ENCODE measurements at places on chromosomes 11 and 22.

DNA sequence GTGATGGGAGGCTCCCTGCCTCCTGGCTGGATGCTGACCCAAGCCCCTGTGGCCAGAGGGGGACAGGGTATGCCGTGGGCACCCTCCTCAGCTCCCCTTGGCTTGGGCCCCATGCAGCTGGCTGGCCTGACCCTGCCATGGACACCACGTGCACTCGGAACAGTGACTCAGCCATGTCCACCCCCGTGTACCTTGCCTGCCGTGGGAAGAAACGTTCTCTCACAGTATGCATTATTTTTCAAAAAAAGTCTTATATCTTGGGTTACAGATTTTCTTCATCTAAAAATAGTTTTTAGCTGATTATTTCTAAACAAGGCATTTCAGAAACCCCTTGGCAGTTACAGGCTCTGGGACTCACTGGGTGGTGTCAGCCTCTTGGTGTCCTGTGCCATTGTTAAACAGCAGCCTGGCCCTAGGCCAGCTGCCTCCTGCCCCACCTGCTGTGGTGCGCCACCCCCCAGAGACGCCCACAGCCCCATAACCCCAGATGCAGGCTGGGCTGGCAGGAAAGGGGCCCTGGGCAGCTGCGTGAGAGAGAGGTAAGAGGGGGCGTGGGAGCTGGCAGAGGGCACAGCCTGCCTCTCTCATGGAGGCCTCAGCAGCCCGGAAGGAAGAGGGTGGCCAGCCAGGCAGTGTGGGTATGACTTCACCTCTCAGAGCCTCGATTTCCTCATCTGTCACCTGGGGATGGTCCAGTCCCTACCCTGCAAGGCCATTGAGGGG lies 99.8 kb downstream of the MORC2 start:
- DNase-seq, result no peak

- DNase-seq, result no peak
Observed at GRCh38 chr11:13010749-13011465, 1.8 kb downstream of the RASSF10 start.

DNA sequence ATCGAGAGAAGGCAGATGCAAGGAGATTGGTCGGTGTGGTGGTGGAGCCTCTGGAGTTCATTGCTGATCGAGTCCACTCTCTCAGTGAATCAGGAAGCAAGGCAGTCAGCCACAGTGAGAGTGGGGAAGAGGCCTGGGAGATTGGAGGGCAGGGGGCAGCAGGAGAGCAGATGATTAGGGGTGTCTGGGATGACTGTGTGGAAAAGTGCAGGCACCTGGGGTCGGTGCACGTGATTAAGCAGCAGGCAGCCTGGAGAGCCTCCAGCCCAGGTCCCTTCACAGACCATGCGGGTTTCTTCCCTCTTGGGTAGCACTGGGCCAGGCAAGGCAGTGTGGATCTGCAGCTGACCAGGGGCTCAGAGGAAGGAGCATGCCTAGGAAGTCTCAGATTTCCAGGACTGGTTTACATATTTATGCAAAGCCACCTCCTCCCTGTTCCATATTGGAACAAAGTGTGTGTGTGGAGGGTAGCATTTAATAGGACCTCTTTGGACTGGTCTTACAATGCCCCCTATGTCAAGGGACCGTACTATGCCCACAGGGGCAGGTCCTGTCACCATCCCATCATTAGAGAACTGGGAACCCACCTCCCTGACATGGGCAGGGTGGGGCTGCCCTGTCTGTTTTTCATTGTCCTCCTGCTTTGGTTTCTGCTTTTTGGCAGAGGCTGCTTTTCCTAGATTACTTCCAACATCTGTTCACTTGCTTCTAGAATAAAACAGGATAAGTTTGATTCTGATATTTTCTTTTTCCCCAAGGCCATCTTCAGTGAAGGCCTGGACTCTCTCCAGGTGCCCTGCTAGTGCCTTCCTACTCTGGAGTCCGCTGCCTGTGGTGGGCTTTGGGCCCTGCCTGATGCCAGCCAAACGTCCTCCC lies 14.0 kb upstream of the GDPD5 start:
- peak; percentile 47 for DNase-seq

DNA sequence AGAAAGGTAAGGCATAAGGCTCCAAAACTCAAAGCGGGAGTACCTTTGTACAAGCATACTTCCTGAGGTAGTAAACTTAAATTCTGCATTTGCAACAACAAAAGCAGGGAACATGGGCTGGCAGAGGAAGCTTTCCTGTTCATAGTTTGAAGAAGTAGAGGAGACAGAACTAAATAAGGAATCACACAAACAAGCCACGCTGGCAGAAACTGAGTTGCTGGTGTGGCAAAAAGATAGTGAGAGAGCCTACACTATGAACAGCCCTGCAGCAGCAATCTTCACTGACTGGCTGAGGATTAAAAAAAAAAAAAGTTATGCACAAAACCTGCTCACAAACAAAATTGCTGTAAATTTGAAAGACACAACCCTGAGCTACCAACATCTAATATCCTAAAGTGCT lies 46.5 kb downstream of the FCHSD2 start:
- no peak for DNase-seq

GRCh38 chr11:75032550-75032935 lies 43.8 kb downstream of the NEU3 start:
- no peak for DNase-seq

DNA sequence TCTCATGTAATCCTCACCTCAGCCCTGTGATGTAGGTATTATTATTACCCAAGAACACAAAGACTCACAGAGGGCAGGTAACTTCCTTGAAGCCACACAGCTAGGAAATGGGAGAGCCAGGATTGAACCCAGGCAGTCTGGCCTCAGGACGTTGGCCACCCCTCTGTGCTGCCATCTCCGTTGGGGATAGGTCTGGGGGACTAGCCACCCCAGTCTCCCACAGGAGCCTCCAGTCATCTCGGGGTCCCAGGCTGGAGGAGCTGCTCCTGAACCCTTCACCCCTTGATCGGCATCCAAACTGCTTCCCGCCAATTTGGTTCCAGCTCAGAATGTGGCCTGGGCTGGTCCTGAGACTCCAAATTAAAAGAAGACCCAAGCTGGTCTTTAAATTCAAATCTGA lies 10.4 kb upstream of the TCF20 start:
- DNase-seq, result no peak

DNA sequence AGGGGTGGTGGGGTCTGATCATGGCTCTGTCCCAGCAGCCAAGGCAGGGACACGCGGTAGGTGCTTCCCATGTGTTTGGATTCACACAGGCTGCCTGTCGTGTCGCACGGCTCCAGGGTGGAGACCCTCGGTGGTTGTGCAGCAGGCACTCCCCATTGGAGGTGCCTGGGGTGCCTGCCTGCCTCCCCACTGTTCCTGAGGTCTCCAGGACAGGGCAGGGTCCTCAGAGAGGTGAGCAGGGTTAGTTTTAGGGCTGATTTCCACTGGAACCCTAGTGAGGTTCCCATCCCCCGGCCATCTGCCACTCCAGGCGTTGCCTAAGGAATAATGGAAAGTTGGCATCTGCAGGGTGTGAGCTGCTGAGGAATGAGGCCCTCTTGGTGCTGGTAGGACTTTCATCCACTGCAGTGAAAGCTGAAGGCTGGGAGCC lies 32.3 kb downstream of the OSBPL5 start:
- DNase-seq, result no peak

GRCh38 chr11:85809191-85809590 lies 1.8 kb downstream of the SYTL2 start:
- no peak for DNase-seq

- DNase-seq, result no peak
Observed at GRCh38 chr11:70193411-70194292, 9.4 kb upstream of the FADD start.

GRCh38 chr11:129840236-129840635 lies 24.6 kb downstream of the TMEM45B start:
- no peak for DNase-seq

- no peak for DNase-seq
Observed at GRCh38 chr11:34292111-34292510, 65.7 kb downstream of the ABTB2 start.

DNA sequence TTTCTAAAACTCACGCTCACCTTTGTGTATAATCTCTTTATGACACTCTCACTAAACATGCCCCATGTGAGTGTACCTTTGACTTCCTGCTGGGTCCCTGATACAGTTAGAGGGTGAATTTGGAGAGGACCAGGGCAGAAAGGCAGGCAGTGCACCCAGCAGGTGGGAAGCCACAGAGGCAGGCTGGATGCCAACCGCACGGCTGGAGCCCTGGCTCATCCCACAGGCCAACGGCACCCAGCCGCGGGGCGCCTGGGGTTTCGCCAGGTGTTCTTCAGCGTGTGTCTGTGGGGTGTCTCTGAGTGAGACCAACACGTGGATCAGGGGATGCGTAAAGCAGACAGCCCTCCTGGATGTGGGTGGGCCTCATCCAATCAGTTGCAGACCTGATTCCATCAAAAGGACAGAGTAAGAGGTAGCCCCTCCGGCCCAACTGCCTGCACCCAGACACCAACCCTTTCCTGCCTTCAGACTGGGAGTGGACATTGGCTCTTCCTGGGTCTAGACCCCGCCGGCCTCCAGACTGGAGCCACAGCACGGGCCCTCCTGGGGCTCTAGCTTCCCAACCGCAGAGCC lies 51.6 kb downstream of the DHCR7 start:
- DNase-seq, result no peak

DNA sequence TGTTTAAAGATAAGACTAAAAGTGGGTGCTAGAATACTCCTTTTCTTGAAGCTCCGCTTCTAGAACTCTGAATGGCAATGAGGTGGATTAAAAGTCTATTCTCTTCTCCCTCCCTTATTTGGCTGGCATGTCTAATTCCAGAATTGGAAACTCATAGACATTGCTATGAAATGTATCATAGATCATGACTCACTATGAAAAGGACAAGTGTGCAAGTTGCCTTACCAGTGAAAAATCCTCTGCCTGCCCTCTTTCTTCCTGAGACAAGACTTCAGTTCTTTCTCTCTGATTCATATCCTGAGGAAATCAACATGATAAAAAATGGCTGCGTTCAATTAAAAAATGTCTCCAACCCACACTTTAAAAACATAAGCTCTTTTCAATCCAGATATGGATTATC lies 73.2 kb upstream of the BLID start:
- no peak for DNase-seq

- DNase-seq, result peak; percentile 45
Observed at GRCh38 chr11:44761551-44761961, 34.8 kb downstream of the TSPAN18 start.

DNA sequence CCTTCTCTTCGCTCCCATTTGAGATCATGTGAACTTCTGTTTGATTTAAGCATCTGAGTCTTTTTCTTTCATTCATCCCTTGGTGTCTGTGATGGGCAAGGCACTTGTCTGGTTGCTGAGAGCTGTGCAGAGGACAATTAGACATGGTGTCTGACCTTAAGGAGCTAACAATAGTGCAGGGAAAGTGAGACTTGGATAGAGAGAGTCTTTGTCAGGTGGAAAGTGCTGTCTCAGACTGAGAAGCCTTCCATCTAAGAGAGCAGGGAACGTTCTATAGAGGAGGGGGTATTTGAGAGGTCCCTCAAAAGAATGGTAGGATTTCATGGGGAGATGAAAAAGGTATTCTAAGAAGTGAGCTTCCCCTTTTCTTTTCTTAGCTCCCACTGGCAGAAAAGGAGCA lies 14.1 kb downstream of the MICAL3 start:
- no peak for DNase-seq

GRCh38 chr11:120306519-120307242 lies 18.4 kb upstream of the TLCD5 start:
- DNase-seq, result no peak

- DNase-seq, result no peak
Observed at GRCh38 chr11:134317103-134317502, 14.7 kb upstream of the GLB1L2 start.

DNA sequence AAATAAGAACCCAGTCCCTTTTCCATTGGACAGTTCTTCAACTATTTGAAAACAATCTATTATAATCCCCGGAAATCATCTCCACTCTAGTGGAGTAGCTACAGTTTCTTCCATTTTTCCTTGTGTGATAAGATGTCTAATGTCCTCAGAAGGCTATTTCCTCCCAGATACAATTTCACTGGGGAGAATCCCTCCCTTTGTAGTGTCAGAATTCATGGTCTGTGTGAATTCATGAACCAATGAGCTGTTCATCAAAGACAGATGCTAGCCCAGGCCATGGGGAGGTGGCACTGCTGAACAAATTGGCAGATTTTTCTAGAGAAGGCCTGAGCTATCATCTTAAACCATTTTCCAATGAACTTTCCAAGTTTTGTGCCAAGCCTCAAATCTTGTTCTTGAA lies 45.4 kb downstream of the MPPED2 start:
- no peak for DNase-seq

- no peak for DNase-seq
Observed at GRCh38 chr11:132909021-132909606, 623.2 kb downstream of the OPCML start.

GRCh38 chr11:96287822-96288439 lies 55.1 kb downstream of the MAML2 start:
- no peak for DNase-seq

DNA sequence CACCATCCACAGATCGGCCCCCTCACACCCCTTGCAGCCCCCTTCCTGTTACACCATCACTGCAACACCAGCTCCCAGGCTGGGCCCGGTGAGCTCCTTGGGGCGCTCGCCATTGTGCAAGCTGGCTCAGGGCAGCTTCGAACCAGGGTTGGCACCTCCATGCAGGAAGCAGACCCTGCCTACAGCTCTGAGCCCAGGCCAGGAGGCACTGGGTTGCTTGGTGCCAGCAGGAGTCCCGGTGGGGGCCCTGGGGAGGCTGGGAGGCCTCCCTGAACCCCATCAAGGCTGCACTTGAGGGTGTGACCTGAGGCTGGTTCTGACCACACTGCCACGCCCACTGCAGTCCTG lies 417.1 kb downstream of the CTTN start:
- DNase-seq, result no peak

DNA sequence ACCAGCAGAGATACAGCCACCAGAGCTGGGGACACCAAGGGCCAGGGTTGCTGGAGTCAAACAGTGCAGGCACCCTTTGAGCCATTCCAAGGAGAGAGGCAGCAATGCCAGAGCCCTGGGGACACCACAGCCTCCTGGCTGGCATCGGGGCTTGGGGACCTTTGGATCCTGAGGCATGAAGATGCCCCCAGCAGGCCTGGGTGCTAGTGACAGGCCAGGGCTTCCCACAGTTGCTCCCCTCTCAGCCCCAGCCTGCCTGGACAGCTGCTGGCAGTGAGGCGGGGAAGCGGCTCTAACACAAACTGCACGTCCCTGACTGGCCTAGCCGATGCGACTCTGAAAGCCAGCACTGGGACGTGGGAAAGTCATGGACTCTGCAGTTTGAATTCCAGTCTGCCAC lies 2.7 kb downstream of the CD5 start:
- no peak for DNase-seq

DNA sequence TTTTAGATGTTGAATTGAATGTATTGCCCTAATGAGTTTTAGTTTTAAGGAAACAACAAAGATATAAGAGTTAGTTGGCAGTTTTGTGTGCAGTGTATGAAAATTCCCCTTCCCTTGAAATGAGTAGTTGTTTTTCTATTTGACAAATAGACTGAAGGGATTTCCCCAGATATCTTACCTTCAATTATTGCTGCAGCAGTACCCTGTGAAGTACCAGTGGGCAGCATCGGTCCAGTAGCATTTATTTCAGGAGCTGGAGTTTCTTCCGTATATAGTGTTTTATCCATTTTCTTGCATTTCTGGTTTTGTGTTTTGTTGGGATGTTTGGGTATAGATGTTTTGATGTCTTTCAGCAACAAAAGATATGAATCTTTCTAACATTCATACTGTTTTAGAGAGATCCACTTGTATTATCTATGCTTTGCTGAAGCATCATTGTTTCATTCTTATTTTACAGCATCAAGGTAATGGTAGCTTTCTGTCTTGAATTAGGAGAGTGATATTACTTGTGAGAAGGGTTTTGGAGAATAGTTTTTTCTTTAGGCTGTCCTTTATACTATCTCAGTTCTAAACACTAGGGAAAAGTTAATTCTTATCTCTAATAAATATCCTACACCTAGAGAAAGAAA lies 7.4 kb downstream of the KMT2A start:
- no peak for DNase-seq
